Activated CD8-positive, alpha-beta memory T cell treated with anti-CD3 and anti-CD28 coated beads for 1 hour (primary cell): ENCODE measurements at places on chromosomes 1 and 21.

- DNase-seq = no peak
These were observed 37.7 kb downstream of the FAAP20 start for GRCh38 chr1:2156866-2157265.

GRCh38 chr1:248828845-248829244 is 3.1 kb upstream of the SH3BP5L start:
- DNase-seq = no peak

DNA sequence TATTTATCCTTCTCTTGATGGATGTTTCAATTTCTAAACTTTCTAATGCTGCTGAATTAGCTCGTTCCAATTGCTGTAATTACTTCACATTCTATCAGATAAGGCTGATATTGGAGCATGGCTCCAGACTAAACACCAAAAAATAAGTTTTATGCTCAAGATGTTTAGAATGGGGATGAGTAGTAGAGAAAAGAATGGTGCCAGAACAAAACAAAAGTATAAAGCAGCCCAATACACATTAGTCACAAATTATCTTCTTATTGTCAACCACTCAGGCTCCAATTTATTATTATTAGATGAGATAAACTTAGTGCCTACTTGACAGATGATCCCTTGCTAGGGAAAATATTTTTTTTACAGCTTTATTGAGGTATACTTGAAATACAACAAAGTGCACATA is 21.8 kb downstream of the ATPAF1 start:
- DNase-seq = no peak

DNA sequence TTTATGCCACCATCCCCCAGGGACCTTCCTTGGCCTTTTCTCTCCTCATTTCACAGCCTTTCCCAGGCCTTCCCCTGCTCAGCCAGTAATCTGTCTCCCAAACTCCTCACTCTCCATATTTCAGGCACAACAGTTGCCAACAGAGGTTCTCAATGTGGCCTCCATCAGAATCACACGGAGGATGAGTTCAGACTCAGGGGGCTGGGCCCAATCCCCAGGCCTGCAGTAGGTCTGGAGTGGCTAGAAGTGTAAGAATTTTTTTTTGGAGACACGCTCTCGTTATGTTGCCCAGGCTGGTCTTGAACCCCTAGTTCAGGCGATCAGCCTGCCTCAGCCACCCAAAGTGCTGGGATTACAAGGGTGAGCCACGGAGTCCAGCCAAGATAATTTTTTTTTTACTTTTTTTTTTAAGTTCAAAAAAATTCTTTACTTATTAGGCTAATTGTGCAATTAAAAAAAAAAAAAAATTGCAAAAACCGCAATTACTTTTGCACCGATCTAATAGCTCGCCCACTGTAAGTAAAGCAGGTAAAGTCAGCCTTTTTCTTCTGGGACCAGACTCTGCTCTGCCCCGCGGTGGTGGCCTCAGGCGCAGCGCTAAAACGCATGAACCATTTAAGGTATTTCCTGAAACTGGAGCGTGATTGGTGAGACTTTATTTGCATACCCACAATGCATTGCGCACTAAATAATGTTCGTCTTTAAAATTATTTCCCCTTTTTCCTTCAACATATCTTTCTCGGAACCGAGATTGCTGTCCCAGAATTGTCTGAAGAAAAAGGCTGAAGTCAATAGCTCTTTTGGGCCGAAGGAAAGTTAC is 18.7 kb downstream of the KIAA2013 start:
- DNase-seq = peak; percentile 57

- DNase-seq = no peak
These were observed 2.1 kb upstream of the ZC3H12A start for GRCh38 chr1:37472281-37472680.

- DNase-seq = no peak
These were observed 36.3 kb upstream of the ERG start for GRCh38 chr21:38534591-38534990.

DNA sequence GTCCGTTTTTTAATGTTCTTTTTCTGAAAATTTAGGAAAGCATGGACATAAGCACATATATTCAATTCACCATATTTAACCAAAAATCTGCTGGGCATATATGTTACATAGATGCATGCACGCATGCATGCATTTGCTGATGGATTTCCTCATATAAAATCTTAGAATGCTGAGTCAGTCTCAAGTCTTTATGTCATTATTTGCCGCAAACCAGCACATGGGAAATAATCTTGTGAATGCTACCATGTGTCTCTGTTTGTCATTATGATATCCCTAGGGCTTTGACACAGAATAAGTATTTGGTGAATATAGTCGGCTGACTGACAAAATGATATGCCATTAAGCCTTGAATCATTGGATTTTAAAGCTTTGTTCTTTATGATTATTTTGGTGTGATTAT is 776.5 kb downstream of the KCNT2 start:
- no peak for DNase-seq

DNA sequence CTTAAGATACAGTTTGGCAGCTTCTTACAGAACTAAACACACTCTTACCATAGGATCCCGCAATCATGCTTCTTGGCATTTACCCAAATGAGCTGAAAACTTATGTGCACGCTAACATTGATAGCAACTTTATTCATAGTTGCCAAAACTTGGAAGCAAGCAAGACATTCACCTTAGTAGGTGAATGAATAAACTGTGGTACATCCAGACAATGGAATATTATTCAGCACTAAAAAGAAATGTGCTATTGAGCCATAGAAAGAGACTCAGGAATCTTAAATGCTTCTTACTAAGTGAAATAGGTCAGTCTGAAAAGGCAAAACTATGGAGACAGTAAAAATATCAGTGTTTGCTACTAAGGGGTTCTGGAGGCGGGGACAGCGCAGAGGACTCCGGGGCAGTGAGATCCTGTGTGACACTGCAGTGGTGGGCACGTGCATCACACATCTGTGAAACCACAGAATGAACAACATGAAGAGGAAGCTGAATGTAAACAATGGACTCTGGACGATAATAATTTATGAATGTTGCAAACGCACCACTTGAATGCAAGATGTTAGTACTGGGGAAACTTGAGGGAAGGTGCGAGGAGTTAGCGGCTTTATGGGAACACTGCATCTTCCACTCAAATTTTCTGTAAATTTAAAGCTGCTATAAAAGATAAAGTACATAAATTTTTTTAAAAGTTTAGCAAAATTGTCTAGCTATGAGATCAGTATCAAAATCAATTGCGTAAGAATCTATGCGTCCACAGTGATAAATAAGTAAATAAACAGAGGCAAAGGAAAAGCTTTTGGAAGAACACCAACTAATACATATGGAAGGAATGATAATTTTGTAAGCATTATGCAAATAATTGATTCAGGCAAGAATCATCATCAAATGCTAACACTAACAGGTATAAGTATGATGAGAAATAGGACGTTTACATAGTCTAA is 15.4 kb upstream of the SPATC1L start:
- DNase-seq = no peak

DNA sequence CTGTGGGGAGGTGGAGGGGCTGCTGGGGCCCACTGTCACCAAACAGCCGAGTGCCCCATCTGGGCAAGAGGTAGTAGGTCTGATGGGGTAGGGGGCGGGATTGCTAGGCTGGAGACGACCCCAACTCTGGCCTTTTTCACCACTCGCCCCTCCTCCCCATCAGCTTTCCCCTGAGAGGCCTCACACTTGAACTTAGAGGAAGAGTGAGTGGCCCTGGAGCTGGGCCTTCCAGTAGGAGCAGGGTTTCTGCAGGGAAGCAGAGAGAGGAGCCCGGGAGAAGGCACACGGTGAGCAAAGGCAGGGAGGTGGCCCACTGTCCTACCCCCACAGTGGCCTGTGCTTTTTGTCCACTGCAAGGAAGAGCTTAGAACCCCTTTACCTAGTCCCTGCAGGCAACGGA is 111.9 kb upstream of the WNT4 start:
- no peak for DNase-seq

DNA sequence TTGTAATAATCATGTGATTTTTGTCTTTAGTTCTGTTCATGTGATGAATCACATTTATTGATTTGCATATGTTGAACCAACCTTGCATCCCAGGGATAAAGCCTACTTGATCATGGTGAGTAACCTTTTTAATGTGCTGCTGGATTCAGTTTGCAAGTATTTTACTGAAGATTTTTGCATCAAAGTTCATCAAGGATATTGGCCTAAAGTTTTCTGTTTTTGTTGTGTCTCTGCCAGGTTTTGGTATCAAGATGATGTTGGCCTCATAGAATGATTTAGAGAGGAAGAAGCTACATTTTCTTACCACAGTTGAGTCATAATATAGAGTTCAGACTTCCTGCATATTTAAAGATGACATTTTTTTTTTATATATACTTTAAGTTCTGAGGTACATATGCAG is 455.9 kb downstream of the PLPP3 start:
- no peak for DNase-seq

DNA sequence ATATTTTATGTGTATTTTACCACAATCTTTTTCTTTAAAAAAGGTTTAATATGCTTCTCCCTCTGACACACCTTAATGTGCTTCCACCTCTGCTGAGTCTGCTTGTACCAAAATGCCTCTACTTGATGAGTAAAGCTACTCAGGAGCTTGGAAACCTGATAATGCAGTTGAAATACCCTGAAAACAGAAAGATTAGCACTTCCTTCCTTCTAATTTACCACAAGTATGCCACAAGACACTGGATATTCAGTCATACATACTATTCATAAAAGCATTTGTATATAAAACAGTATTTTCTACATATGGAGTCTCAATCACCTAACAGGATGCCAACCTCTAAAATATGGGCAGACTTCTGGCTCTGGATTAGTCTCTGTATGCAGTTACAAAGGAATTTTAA is 55.0 kb downstream of the SLC35D1 start:
- DNase-seq = no peak

GRCh38 chr1:159974350-159974965 is 20.4 kb upstream of the SLAMF9 start:
- DNase-seq = no peak

DNA sequence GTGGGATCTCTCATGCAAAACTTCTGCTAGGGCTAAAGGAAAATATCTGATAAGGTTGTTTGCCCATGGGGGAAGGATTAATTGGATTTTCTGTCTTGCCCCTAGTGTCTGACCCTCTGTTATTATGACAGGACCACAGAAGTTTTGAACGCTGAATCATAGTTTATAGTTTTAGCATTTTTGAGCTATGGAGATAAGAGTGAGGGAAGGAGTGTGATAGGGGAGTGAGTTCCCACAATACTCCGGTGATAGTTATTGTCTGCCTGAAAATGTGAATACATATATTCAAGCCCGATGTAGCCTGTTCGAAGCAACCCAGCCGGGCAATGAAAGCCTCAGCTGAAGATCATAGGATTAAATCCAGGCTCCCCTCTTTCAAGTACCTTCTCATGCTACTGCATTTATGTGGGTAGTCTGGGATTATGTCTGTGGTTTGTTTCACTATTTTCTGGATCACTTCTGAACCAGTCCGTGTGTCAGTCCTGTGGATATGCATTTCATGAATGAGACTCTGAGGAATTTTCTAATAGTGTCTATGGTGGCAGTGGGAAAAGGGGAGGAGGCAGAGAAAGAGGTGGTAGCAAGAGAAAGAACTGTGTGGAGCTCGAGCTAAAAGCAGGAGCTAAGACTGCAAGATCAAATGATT is 258.7 kb downstream of the DISC1 start:
- no peak for DNase-seq

DNA sequence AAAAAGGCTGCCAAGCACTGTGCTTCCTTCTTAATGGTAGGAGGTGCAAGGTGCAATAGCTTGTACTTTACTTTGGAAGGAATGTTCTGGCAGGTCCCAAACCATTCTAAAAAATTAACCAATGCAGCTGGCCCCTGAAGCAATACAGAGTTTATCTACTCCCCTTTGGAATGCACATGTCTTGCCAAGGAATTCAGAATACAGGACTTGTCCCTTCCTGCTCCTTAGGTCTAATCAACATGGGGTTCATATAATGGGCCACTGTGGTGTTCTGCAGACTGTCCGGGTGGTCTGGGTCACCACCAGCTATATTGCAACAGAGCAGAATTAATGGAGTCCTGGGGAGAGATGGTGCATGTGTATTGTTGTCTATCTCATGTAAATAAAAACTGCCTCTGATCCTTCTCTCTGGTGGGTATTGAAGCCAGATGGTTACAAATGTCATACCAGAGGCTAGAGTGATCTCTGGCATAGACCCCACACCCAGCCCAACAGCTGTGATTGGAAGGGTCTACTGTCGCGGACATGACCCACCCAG is 112.8 kb downstream of the RIPK4 start:
- DNase-seq = no peak

GRCh38 chr1:29719253-29719652 is 482.9 kb downstream of the PTPRU start:
- no peak for DNase-seq

DNA sequence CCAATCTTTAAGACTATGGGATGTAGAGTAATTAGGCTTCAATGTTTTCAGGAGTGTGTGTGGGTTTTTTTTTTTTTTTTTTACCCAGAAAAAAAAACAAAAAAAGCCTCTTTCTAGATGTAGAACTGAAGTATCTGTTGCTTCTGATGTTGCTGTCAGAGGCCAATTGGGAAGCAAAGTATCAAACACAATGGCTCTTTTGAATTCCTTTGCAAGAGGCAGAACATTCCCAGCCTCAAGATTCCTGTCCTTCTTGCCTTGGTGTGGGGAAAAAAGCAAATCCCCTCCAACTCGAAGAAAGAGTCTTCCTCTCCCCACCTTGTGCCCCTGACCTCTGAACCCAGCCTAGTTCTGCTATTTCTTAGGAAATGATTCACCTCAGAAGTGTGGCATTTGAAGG is 55.4 kb upstream of the LMO4 start:
- DNase-seq = no peak

GRCh38 chr1:33762109-33762830 is 101.6 kb upstream of the HMGB4 start:
- DNase-seq = no peak

DNA sequence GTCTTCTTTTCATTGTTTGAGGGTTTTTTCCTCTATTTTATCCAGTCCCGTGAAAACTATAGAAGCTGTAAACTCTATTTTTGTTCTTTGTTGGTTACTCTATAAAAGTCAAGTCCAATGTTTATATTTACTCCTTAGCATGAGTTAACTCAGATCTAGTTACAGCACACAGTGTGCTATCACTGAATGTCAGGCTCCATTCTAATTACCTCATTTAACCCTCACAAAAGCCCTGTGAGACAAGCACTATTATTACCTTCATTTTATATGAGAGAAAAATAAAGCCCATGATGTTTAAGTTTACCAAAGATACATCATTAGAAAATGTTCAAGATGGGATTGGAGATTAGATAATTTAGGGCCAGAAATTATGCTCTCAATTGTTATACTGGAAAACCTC is 251.4 kb upstream of the SNX7 start:
- no peak for DNase-seq

- no peak for DNase-seq
These were observed 216.0 kb downstream of the SMYD3 start for GRCh38 chr1:246291127-246291526.

- no peak for DNase-seq
These were observed 206.4 kb upstream of the PTGFR start for GRCh38 chr1:78284354-78284753.
